ENCODE measurements at places on chromosomes 16 and 17. TPM values are rescaled to one million over a fixed set of nuclear protein-coding genes. Genes with fewer than 3 reads are reported as not detected.

The EZH1 gene
- total RNA-seq, result 64.4 TPM

The MYH10 gene
- 82.5 TPM for total RNA-seq

The DPEP1 gene
- total RNA-seq, result 2.7 TPM

The NLRP1 gene
- total RNA-seq, result 45.2 TPM

The ABCC6 gene
- total RNA-seq, result 31.9 TPM

The ZNF287 gene
- 3.1 TPM for total RNA-seq

The NATD1 gene
- 32.5 TPM for total RNA-seq

The GLP2R gene
- not detected for total RNA-seq

The RASD1 gene
- 54.6 TPM for total RNA-seq

The STH gene
- total RNA-seq, result not detected

The SEPTIN1 gene
- 5.3 TPM for total RNA-seq
